Activated CD8-positive, alpha-beta T cell treated with anti-CD3 and anti-CD28 coated beads, Interleukin-2, amount 10 ng/mL, durations not matched to agents 7 days and 5 days (primary cell): ENCODE measurements at places on chromosomes 7 and 10. TPM values are rescaled to one million over a fixed set of nuclear protein-coding genes. Genes with fewer than 3 reads are reported as not detected.

The FOXL3 gene
- not detected for total RNA-seq

The TSPAN12 gene
- total RNA-seq: not detected

The TMEM229A gene
- total RNA-seq: not detected

The TPST1 gene
- total RNA-seq: 1.8 TPM

The MMP21 gene
- total RNA-seq: not detected

The AGAP4 gene
- 20.6 TPM for total RNA-seq

GRCh38 chr7:44678101-44678470 lies 70.6 kb upstream of the ZMIZ2 start:
- H3K36me3 ChIP-seq: peaks cover 53% of the 10 kb centered on the region
- no peak overlapping the region for H3K4me3 ChIP-seq
- no peaks in the 10 kb centered on the region for H3K27me3 ChIP-seq
- H3K27ac ChIP-seq: no peak overlapping the region
- DNase-seq: no peak

DNA sequence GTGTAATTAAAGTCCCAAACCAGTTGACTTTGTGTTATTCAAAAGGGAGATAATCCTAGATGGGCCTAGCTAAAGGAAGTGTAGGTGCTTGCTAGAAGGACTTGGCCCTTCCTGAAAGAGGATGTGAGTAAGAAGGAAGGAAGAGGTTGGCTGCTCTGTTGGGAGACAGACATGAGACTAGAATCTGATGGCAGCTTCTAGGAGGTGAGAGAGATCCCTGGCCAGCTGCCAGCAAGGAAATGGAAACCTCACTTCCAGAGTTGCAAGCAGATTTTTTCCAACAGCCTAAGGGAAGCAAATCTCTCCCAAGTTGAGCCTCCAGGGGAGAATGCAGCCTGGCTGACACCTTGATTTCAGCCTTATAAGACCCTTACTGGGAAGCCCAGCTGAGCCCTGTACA lies 368.4 kb upstream of the ZMIZ1 start:
- H3K27me3 ChIP-seq: peaks cover 4% of the 10 kb centered on the region
- no peak overlapping the region for H3K4me3 ChIP-seq
- DNase-seq: no peak
- H3K27ac ChIP-seq: no peak overlapping the region

DNA sequence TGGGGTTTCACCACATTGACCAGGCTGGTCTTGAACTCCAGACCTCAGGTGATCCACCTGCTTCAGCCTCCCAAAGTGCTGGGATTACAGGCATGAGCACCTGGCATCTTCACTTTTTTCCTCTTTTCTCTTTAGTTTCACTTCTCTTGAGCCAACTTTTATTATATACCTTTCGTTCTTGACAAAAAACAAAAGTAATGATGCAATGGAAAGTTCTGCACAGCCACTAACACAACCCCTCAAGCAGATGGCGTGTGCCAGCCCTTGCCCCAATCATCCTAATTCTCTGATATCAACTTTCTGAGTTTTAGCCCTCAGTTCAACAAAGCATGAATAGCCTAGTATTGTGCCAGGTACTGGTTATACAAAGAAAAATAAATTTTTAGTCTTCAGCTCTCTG lies 223.6 kb downstream of the CHCHD3 start:
- H3K27me3 ChIP-seq: no peaks in the 10 kb centered on the region
- peaks cover 3% of the 10 kb centered on the region for H3K4me1 ChIP-seq
- H3K27ac ChIP-seq: no peak overlapping the region
- H3K4me3 ChIP-seq: no peak overlapping the region
- peaks cover 8% of the 10 kb centered on the region for H3K36me3 ChIP-seq
- no peak for DNase-seq

GRCh38 chr7:142355328-142355727 lies 97.5 kb upstream of the PRSS58 start:
- no peak overlapping the region for H3K27ac ChIP-seq
- no peak overlapping the region for H3K4me3 ChIP-seq
- DNase-seq: no peak
- peaks cover 13% of the 10 kb centered on the region for H3K27me3 ChIP-seq

DNA sequence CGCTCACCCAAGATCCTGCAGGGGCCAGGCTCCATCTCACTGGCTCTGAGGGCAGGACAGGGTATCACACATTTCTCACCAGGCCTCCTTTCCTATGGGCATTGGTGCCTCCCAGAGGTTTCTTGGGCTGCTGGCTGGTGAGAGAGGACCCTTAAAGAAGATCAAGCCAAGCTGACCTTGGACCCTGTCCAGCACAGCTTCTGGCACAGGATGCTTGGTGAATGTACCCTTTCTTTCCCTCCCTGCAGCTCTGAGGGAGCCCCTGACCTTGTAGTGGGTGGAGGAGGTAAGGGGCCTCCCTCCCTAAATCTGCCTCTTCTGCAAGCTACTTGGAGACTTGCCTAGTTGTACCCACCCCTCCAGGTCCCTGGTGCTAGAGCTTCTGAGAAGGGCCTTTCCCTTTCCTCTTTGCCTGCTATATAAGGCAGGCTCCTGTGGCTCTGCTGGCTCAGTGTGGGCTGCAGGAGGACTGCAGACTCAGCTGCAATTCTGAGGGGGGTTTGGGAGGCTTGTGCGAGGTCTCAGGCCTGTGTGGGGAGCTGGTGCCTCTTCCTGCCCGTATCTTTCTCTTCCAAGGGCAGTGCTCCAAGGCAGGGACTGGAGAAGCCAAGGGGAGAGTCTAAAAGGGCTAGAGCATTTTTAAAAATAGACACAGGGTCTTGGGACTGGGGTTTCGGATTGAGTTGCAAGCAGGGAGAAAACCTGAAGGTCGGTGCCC lies 11.7 kb upstream of the TRIM8 start:
- DNase-seq: no peak
- no peaks in the 10 kb centered on the region for H3K27me3 ChIP-seq
- H3K27ac ChIP-seq: peak overlapping the region; percentile 80
- no peaks in the 10 kb centered on the region for H3K36me3 ChIP-seq
- H3K4me3 ChIP-seq: no peak overlapping the region

GRCh38 chr10:60896810-60897209 lies 47.2 kb downstream of the RHOBTB1 start:
- no peak overlapping the region for H3K27ac ChIP-seq
- H3K4me3 ChIP-seq: no peak overlapping the region
- no peaks in the 10 kb centered on the region for H3K27me3 ChIP-seq
- H3K4me1 ChIP-seq: no peaks in the 10 kb centered on the region
- no peak for DNase-seq
- H3K36me3 ChIP-seq: no peaks in the 10 kb centered on the region

DNA sequence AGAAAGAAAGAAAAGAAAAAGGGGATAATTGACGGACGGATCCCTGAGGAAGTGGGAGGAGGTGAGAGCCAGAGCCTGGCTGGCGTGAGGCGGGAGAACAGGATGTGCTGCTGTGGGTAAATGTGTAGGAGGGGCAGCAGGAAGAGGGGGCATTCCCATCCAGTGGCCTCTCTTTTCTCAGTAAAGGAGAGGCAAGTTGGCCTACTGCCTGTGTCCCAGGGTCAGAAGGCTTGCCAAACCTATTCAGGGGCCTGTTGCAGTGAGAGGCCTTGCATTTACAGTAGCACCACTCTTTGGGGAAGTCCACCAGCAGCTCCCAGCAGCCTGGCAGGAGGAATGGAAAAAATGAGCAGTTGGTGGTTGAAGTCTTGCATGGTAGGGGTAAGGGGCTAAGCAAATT lies 26.6 kb upstream of the ASCC1 start:
- DNase-seq: no peak
- H3K4me1 ChIP-seq: peaks cover 59% of the 10 kb centered on the region
- H3K4me3 ChIP-seq: no peak overlapping the region
- H3K36me3 ChIP-seq: peaks cover 8% of the 10 kb centered on the region
- H3K27me3 ChIP-seq: no peaks in the 10 kb centered on the region

DNA sequence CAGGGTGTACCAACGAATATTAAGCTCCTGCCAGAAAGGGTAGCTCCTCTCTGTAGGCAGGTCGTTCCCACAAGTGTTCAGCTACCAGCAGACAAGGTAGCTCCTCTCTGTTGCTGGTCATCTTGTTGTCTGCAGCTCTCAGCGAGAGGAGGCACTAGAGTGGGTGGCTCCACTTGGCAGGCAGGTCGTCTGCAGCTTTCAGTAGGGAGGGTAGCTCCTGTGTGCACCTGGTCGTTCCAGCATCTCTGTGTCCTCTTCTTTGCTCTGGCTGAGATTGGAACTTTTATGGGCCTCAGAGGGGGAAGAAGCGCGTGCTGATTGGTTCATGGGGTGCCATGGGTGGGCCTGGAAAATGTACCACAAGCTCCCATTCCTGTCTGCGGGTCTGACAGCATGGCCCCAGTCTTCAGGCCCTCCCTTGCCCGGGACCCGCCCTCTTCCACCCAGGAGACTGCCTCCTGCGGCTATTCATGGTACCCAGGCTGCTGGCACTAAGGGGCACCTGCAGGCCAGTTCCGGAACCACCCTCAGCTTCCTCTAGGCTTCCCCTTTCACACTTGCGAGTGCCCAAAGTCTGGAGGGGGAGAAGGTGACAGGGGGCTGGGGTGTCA lies 63.9 kb upstream of the CACNA2D1 start:
- H3K36me3 ChIP-seq: no peaks in the 10 kb centered on the region
- H3K27me3 ChIP-seq: no peaks in the 10 kb centered on the region
- DNase-seq: no peak
- H3K4me3 ChIP-seq: no peak overlapping the region

GRCh38 chr7:132251327-132251659 lies 325.0 kb downstream of the PLXNA4 start:
- H3K27me3 ChIP-seq: peaks cover 7% of the 10 kb centered on the region
- H3K27ac ChIP-seq: no peak overlapping the region
- DNase-seq: no peak

DNA sequence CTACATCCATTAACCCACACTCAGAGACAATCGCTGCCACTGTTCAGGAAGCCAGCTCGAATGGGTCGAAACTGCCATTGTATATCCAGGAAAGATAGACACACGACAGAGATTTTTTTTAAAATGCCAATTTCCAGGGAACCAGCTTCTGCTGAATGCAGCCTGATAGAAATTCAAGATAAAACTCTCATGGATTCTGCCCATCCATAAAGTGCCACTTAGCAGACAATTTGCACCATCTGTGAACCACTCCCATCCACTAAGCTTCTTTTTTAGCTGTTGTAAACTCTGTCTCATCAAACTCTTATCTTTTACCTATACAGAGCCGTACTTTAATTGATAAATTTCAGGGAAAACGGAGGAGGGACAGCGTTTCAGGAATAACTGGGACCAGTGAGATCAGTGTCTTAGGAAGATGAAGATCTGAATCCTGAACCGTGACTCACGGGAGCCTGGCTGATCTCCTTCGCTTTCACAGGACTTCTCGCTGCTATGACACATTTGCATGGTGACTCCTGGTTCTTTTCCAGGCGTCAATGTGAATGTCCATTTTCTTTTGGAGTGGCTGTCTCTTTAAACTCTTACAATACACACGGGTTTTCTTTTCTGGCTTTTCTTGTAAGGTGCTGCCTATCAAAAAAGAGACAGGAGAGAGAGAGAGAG lies 103.4 kb downstream of the FAM204A start:
- no peak for DNase-seq
- no peak overlapping the region for H3K4me3 ChIP-seq
- H3K36me3 ChIP-seq: no peaks in the 10 kb centered on the region
- H3K4me1 ChIP-seq: no peaks in the 10 kb centered on the region
- H3K27me3 ChIP-seq: peaks cover 20% of the 10 kb centered on the region
- H3K27ac ChIP-seq: no peak overlapping the region

- no peaks in the 10 kb centered on the region for H3K4me1 ChIP-seq
- H3K4me3 ChIP-seq: peak overlapping the region; percentile 13
- DNase-seq: no peak
These were observed 40.7 kb upstream of the SDK1 start for GRCh38 chr7:3260401-3260715.

GRCh38 chr10:90621577-90621976 lies 236.3 kb downstream of the HTR7 start:
- DNase-seq: no peak
- no peaks in the 10 kb centered on the region for H3K36me3 ChIP-seq
- H3K27me3 ChIP-seq: no peaks in the 10 kb centered on the region
- H3K4me1 ChIP-seq: no peaks in the 10 kb centered on the region
- no peak overlapping the region for H3K4me3 ChIP-seq

DNA sequence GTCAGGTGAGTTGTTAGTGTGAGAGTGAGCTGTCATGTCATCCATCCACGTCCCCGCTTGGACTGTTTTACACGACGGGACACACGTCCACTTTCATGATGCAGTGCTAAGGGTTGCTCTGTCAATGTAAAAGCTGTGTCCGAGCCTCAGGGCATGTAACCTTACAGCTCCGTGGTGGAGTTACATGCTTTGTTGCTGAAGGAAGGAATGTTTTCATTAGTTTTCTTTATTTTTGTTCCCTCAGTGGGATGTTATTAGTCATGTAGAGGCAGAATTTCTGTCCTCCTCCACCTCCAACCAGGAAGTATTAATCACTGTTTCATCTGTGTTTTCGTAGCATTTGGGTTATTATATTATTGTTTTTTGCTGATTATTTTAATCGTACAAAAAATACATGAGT lies 88.6 kb downstream of the NRG3 start:
- no peak overlapping the region for H3K27ac ChIP-seq
- H3K4me3 ChIP-seq: no peak overlapping the region
- DNase-seq: no peak
- no peaks in the 10 kb centered on the region for H3K4me1 ChIP-seq

GRCh38 chr10:91925022-91925320 lies 1.4 kb downstream of the BTAF1 start:
- no peak for DNase-seq
- no peak overlapping the region for H3K27ac ChIP-seq
- peaks cover 21% of the 10 kb centered on the region for H3K36me3 ChIP-seq
- H3K27me3 ChIP-seq: no peaks in the 10 kb centered on the region
- H3K4me1 ChIP-seq: peaks cover 40% of the 10 kb centered on the region

DNA sequence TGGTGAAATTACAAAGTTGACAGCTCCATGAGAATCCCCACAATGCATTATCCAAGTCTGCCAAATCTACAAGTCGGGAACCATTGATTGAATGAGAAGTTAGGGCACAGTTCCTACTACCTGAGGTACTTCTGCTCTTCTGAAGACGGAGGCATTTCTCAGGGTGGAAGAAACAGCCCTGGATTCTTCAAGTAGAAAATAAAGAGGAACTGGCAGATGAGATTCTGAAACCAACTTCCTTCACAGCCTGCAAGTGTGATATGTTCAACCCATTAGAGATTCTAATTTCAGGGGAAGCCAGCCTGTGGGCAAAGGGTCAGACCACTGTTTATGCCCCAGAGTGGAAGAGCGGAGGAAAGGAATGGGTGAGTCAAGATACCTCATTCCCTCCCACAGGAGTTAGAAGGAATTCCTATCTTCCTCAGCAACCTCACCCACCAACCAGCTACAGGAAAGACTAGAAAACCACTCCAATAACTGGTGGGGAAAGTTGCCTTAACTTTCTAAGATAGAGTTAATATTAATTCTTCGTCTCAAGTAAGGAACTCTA lies 50.5 kb upstream of the BMPER start:
- no peaks in the 10 kb centered on the region for H3K27me3 ChIP-seq
- no peak overlapping the region for H3K4me3 ChIP-seq
- no peak overlapping the region for H3K27ac ChIP-seq
- no peaks in the 10 kb centered on the region for H3K4me1 ChIP-seq

- no peaks in the 10 kb centered on the region for H3K4me1 ChIP-seq
- H3K27ac ChIP-seq: no peak overlapping the region
- peaks cover 18% of the 10 kb centered on the region for H3K36me3 ChIP-seq
- no peak overlapping the region for H3K4me3 ChIP-seq
- no peak for DNase-seq
These were observed 283.0 kb upstream of the AOAH start for GRCh38 chr7:37007268-37007667.
